ENCODE measurements at places on chromosomes 6 and 20.

DNA sequence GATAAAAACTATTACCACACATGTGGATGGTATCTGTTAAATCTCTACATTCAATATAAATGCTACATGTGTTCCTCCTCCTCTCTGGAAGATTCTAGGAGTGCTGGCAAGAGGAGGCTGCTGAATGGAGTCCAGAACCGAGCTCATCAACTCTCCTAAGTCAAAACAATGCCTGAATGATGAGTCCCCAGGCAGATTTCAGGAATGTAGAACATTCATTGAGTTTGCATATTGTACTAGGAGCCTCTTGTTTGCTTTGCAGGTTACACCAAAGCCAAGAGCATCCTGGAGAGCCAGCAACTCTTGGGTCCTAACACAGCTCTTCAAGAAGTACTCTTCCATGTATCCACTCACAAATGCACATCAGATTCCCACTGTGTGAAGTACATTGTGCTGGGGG lies 117.6 kb upstream of the UST start:
- H3K4me3 ChIP-seq = no peak overlapping the region
- no peaks in the 10 kb centered on the region for H3K4me1 ChIP-seq
- H3K36me3 ChIP-seq = no peaks in the 10 kb centered on the region

DNA sequence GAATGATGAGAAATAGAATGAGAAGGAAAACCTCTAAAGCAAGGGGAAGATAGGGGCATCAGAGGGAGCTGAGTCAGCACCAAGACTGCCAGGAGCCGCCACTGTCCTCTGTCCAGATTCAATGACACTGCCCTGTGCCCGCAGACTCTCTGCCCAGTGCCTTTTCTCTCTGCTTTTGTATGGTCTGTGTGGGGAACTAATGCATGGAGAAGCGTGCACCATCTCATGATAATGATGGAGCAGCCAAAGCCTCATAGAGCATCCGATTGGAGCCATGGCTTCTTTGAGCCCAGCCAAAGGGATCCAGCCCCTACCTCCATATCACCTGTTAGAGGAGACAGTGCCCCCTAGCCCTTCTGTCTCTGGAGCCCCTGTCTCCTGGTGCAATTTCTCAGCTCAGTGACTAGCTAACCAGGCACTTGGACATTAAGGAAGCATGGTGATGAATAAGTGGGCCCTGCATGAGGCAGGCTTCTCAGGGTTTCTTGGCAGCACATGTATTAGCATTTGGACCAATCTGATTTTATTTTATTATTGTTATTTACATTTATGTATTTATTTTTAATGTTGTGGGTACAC lies 6.5 kb upstream of the PFDN4 start:
- no peak overlapping the region for H3K27ac ChIP-seq
- no peak overlapping the region for H3K4me3 ChIP-seq
- H3K4me1 ChIP-seq = no peaks in the 10 kb centered on the region
- no peaks in the 10 kb centered on the region for H3K27me3 ChIP-seq

DNA sequence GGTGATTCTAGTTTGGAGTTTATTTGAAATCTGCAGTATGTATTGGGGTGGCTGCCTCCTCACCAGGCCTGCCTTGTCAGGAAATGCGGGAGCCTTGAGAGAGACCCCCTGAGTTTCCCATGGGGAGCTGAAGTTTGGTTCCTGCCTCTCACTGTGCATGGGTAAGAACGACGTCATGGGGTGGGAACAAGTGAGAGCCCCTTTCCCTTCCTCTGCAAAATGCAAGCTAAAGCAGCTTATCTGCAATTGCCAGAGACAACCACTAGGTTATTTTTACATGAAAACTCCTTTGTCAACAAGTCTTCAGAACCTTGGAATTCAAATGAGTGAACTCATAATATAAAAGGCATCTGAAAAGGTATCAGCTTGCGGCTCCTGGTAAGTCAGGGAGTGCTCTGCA lies 58.4 kb downstream of the TMEM170B start:
- no peak overlapping the region for H3K4me3 ChIP-seq
- H3K4me1 ChIP-seq = no peaks in the 10 kb centered on the region
- H3K27ac ChIP-seq = no peak overlapping the region
- no peak for DNase-seq
- no peaks in the 10 kb centered on the region for H3K27me3 ChIP-seq

- H3K4me3 ChIP-seq = no peak overlapping the region
- no peaks in the 10 kb centered on the region for H3K36me3 ChIP-seq
- no peaks in the 10 kb centered on the region for H3K4me1 ChIP-seq
Observed at GRCh38 chr20:25989196-25989595, 292.5 kb upstream of the ZNF337 start.
